GM23338 (cell line): ENCODE measurements at places on chromosomes 3 and 15. TPM values are rescaled to one million over a fixed set of nuclear protein-coding genes. Genes with fewer than 3 reads are reported as not detected.

GRCh38 chr3:39637807-39638206 lies 170.3 kb downstream of the MOBP start:
- H3K36me3 ChIP-seq: no peaks in the 10 kb centered on the region
- H3K4me1 ChIP-seq: peaks cover 6% of the 10 kb centered on the region; the same call in 1 of the 2 replicates
- peak; percentile 22 for DNase-seq
- H3K4me3 ChIP-seq: no peak overlapping the region

DNA sequence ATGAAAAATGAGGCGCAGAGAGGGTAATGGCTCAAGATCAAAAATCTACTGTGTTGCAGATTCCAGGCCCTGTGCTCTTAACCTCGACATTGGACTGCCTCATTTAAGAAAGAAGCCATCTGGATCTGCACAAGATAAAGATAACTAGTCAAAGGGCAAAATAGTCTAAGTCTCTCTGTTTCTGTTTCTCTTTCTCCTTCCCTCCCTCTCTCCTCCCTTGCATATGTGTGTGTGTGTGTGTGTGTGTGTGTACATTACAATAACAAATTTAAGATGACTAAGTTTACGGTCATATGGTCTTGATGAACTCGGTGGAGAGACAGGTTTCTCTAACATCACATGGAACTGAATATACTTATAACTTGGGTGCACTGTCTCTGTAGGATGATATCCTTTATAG lies 69.2 kb downstream of the MEIS2 start:
- no peaks in the 10 kb centered on the region for H3K36me3 ChIP-seq
- no peak overlapping the region for H3K4me3 ChIP-seq
- DNase-seq: no peak
- H3K27me3 ChIP-seq: no peaks in the 10 kb centered on the region
- H3K4me1 ChIP-seq: peaks cover 19% of the 10 kb centered on the region

GRCh38 chr3:52245322-52246263 lies at the start of gene PPM1M:
PPM1M (plus strand) TSS chr3:52245759; CDS start chr3:52245825, 66 bp downstream.
- H3K4me3 ChIP-seq: peak within 1 kb of the TSS; percentile 74
- DNase-seq: peak; percentile 83
- no peak within 1 kb of the TSS for H3K27ac ChIP-seq
- peaks cover 44% of the 10 kb centered on the region for H3K27me3 ChIP-seq

DNA sequence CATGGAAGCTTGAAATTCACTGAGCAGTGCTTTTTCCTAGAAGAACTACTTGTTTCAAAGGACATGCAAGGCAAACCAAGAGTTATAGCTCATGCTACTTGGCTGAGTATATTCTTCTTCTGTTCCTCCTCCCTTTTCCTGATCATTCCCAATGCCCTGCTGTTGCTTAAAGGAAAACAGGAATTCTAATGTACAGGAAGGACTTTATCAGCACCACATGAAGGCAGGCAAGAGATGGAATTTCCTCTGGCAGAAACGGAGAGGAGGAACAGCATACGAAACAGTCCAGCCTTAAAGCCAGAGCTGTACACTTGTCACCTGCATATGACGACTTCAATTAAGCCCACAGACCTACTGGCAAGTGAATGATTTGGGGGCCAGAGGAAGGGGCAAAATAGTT lies 15.7 kb downstream of the MEIS2 start:
- peaks cover 22% of the 10 kb centered on the region for H3K4me1 ChIP-seq
- H3K27ac ChIP-seq: no peak overlapping the region
- no peak for DNase-seq
- H3K4me3 ChIP-seq: no peak overlapping the region

GRCh38 chr3:195203606-195204005 lies 67.4 kb downstream of the XXYLT1 start:
- H3K4me3 ChIP-seq: no peak overlapping the region
- H3K27me3 ChIP-seq: no peaks in the 10 kb centered on the region
- no peaks in the 10 kb centered on the region; the same call in 1 of the 2 replicates for H3K36me3 ChIP-seq
- no peak for DNase-seq
- peaks cover 11% of the 10 kb centered on the region; the same call in 1 of the 2 replicates for H3K4me1 ChIP-seq

- H3K27ac ChIP-seq: no peak overlapping the region
- peaks cover 5% of the 10 kb centered on the region; the same call in 1 of the 2 replicates for H3K4me1 ChIP-seq
- no peaks in the 10 kb centered on the region for H3K36me3 ChIP-seq
- H3K4me3 ChIP-seq: no peak overlapping the region
- no peak for DNase-seq
Observed at GRCh38 chr15:67897646-67898339, 57.9 kb upstream of the RNU6-1 start.

- H3K36me3 ChIP-seq: no peaks in the 10 kb centered on the region
- DNase-seq: no peak
- H3K4me3 ChIP-seq: peak overlapping the region; percentile 94
- H3K4me1 ChIP-seq: peaks cover 21% of the 10 kb centered on the region
- peaks cover 13% of the 10 kb centered on the region for H3K27me3 ChIP-seq
Observed at GRCh38 chr3:123883111-123883510, 1.0 kb downstream of the MYLK start.

GRCh38 chr3:31461426-31461825 lies 71.3 kb upstream of the STT3B start:
- H3K4me3 ChIP-seq: no peak overlapping the region
- no peak for DNase-seq
- no peak overlapping the region for H3K27ac ChIP-seq
- peaks cover 7% of the 10 kb centered on the region for H3K4me1 ChIP-seq
- no peaks in the 10 kb centered on the region for H3K27me3 ChIP-seq
- no peaks in the 10 kb centered on the region for H3K36me3 ChIP-seq

- peak; percentile 80 for DNase-seq
- H3K4me3 ChIP-seq: no peak overlapping the region
- H3K27me3 ChIP-seq: no peaks in the 10 kb centered on the region
- no peaks in the 10 kb centered on the region for H3K36me3 ChIP-seq
Observed at GRCh38 chr15:38853608-38854007, 289.0 kb upstream of the RASGRP1 start.

The FRMD4B gene
- total RNA-seq: 6.4 and 8.6 TPM in 2 replicates

The COL6A5 gene
- 0.03 TPM in 1 of 2 replicates, not detected in the other for total RNA-seq

The PARP15 gene
- total RNA-seq: 0.12 and 0.87 TPM in 2 replicates

The HGD gene
- not detected in 2 replicates for total RNA-seq

The VIPR1 gene
- 13.9 and 19.3 TPM in 2 replicates for total RNA-seq

The HRH1 gene
- total RNA-seq: 0.35 TPM in 1 of 2 replicates, not detected in the other

The MYLK gene
- total RNA-seq: 16.2 and 17.9 TPM in 2 replicates
